Activated naive CD4-positive, alpha-beta T cell treated with anti-CD3 and anti-CD28 coated beads, Interleukin-2, amount 10 ng/mL, durations not matched to agents 7 days and 5 days (primary cell): ENCODE measurements at places on chromosomes 12 and 14.

DNA sequence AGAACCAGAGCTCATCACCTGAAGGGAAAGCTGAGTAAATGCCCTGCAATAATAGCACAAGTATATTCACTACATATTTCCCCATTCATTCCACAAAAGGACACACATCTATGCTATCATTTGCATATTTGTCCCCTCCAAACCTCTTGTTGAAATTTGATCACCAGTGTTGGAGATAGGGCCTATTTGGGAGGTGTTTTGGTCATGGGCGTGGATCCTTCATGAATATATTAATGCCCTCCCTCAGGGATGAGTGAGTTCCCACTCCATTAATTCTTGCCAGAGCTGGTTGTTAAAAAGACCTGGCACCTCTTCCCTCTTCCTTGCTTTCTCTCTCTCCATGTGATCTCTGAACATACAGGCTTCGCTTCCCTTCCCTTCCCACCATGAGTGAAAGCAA, 18.6 kb upstream of the ZDHHC17 start:
- no peak for DNase-seq

DNA sequence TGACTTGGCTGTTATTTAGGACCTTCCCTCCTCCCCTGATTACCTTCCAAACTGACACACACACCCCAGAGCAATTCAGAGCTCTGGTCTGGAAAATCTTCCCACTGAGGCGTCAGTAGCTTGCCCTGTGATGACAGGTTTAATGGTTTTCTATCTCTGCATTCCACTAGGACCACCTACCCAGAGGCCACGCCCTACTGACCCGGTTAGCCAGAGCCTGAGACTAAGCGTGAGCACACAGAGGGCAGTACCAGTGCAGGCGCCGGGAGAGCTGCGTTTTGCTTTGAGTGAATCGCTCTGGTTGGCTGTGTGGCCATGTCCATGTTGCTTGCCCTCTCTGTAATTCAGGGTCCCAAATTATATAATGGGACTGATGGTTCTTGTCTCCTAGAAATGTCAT, 36.2 kb upstream of the ATP2A2 start:
- no peak for DNase-seq

GRCh38 chr12:116867523-116867922, 13.7 kb downstream of the HRK start:
- no peak for DNase-seq

DNA sequence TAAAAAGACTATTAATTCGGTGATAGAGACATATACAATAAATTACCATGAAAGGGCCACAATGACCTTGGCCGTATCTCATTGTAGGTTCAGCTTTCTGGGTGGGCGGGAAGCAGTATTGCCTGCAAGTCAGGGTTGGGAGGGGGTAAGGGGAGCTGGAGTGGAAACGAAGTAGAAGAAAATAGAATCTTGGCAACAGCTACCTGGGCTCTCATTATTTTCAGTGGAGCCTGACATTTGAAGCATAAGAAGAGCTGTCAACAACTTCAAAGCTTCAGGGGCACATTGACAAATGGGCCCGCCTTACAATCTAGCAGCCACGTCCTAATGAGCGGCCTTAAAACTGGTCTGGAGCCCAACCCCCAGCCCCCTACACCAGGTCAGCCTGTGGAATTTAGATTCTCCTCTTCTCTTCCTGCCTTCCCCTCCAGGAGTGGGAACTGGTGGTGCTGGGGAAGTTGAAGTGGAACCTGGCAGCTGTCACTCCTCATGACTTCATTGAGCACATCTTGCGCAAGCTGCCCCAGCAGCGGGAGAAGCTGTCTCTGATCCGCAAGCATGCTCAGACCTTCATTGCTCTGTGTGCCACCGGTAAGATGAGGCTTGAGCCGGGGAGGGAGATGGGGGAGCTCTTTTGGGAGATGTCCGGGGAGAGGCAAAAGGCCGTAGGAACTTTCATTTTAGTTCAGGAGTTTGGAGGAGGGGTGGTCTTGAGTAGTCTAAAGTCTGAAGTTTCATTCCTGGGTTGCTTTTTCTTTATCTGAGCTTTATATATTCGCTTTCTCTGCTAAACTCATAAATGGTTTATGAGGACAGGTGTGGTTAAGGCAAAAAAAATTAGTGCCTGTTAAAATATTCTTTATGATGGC, 5.0 kb downstream of the CCND2 start:
- DNase-seq = no peak

GRCh38 chr12:130977046-130977742, 23.5 kb downstream of the ADGRD1 start:
- no peak for DNase-seq

DNA sequence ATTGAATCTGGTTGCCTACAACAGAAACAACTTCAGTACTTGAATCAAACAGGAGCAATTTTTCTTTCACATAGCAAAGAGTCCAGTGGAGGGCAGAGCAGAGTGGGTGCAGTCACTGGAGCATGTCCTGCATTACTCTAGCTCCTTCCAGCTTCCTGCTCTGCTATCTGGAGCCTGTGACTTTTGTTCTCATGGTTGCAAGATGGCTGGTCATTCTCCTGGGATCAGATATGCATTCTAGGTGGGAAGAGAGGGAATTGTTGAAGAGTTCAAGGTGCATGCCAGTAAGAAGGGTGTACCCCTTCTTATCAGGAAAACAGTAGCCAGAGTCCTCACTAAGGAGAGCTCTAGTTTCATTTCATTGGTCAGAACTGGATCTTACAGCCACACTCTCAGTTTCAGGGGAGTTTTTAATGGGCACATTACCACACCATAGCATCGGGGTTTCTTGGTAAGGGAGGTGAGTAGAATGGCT, 8.0 kb downstream of the IFT43 start:
- no peak for DNase-seq

DNA sequence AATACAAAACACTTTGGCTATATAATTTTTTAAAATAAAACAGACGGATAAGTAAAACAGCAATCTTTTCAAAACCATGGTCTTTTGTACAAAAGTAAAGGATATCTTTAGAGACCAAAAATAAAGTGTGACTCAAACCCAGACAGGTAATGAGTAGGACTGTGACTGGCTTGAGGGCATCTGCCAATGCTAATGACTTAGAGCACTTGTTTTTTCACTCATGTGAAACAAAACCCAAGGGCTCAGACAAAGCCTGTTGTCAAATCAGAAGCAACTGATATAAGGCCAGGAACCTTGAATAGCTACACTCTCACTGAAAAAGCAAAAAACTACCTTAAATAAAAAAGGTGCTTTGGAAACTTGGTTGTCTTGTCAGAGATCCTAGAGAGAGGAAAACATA, 357.4 kb downstream of the TMEM117 start:
- DNase-seq = no peak

- DNase-seq = no peak
Measured at GRCh38 chr14:45757655-45758054, 504.7 kb upstream of the MIS18BP1 start.

DNA sequence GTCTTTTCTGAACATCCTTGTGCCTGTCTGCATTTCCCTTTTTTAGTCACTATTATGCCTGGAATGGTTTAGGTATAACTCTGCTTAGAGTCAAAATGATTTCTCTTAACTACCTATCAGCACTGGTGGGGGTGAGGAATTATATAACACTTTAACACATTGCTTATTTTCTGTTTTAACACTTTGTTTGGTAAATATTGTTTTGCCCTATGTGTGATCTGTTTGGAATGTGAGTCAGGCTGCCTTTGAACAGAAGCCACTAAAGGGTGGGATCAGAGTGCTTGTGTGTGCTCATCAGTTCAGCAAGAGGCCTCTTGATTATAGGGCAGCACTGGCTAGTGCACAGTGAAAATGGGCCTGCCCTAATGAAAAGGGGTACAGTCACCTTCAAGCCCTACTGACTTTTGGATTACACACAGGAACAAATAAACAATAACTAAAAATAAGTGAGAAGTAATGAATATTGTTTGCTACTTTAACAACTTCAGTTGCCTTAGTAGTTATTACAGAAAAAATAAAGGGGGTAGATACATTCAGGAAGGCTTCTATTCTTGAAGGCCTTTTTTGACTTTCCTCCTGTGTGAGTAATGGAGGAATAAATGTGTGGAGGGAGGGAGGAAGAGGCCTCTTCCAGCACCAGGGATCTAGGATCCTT, 23.2 kb downstream of the NGDN start:
- DNase-seq = no peak
